ENCODE measurements at places on chromosomes 12 and 14.

GRCh38 chr14:74459289-74459946 lies 33.4 kb upstream of the SYNDIG1L start:
- DNase-seq = no peak

DNA sequence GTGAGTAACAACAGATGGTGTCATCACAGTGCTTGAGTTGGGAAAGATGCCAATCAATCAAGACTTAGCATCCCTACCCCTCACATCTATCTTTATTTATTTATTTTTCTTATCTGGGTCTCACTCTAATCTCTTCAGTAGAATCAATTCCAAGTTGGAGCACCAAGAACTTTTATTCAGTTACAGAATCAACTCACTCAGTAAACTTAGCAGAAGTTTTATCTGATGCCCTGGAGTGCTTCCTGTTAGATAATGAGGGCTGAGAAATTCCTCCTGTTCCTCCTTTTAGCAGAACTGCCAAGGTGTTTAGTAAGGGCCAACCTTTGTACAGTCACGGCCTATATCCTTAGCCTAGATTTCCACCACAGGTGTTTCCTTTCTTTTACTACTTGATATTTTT lies 11.3 kb upstream of the SLC5A8 start:
- DNase-seq = no peak

DNA sequence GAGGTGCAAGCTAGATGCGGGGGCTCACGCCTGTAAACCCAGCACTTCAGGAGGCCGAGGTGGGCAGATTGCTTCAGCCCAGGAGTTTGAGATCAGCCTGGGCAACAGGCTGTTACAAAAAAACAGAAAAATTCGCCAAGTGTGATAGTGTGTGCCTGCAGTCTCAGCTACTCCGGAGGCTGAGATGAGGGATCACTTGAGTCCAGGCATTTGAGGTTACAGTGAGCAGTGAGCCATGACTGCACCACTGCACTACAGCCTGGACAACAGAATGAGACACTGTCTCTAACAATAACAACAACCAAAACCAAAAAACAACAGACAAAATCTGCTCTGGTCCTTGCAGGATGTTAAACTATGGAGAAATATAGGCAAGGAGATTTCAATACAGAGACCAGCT lies 13.9 kb downstream of the BTBD7 start:
- no peak for DNase-seq

GRCh38 chr12:124632519-124632984 lies 65.1 kb upstream of the NCOR2 start:
- no peak for DNase-seq

DNA sequence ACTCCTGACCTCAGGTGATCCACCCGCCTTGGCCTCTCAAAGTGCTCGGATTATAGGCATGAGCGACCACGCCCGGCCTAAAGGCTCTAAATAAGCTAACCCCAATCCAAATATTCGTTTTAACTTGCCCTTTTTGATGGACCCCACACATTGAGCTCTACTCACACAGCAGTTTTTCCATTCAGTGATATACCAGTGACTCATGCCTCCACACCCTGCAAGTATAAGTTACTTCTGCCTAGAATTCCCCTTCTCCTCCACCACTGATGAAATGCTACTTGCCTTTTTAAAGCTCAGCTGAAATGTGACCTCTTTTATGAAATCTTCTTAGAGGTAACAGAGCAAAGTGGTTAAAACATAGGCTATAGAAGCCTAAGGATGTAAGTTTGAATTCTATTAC lies 68.8 kb downstream of the EXOC5 start:
- DNase-seq = no peak

DNA sequence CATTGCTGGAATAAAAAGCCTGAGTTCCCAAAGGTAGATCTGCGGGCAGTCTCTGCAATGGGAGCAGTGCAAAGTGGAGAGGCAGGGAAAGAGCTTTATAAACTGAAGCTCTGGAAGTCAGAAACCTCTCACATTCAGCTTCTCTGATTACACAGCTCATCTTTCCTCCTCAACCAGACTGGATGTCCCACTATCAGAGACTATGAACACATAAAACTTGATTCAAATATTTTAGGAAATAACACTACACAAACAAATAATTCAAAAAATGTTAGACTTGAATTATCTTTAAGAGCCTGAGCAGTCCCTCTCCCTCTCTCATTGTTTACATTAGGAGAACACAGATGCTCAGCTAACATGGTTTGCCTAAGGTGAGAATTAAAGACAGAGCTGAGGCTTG lies 72.9 kb downstream of the DENND5B start:
- no peak for DNase-seq

GRCh38 chr12:28575593-28576205 lies 385.4 kb downstream of the CCDC91 start:
- DNase-seq = no peak

- DNase-seq = no peak
Measured at GRCh38 chr12:108702595-108703320, 28.6 kb downstream of the CORO1C start.

DNA sequence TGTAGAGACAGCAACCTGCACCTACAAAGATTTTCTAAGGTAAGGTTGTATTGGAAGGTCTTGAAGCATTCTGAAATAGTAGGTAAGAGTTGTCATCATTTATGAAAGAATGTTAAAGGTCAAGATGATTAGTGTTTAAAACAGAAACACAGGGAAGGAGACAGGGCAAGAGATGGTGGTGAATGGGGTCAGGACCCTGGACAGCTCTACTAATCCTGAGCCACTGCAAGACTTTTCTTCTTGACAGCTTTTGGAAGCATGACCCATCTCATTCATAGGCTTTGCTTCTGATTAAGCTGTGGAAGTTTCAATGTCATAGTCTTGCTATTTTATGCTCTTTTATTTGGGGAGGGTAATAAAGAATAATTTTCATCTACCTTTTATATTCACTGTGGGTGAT lies 75.5 kb upstream of the CAND1 start:
- no peak for DNase-seq

DNA sequence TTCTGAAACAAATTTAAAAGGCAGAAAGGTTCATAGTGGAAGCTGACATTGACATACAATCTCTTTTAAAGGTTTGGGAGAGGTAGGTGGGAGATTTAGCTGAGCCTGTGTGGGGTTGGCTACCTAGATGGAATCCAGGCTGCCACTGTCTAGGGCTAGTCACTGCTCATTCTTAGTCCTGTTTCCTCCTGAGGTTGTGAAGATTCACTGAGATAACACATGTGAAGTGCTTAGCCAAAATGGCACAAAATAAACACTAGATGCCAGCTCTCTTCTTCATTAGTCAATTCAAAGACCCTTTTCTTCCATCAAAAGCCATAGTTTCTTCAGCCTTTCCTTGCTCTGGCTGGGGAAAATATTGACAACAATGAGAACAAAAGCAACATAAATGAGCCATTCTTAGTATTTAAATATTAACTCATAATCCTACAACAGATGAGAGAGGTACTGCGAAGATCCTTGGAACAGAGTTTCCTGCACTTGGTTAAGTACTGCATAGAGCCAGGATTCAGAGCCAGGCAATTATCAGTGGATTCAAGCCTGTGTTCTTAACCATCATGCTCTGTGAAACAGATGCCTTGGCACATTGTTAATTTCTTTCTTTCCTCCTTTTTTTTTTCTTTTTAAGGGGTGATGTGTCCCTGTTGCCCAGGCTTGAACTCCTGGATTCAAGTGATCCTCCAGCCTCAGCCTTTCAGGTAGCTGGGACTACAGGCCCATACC lies 3.5 kb downstream of the MYF6 start:
- no peak for DNase-seq

GRCh38 chr14:53500191-53500590 lies 347.1 kb upstream of the DDHD1 start:
- no peak for DNase-seq

GRCh38 chr12:31035967-31036665 lies 37.5 kb upstream of the DDX11 start:
- DNase-seq = no peak

- DNase-seq = peak; percentile 17
Measured at GRCh38 chr12:109738878-109739665, 25.4 kb downstream of the FAM222A start.

DNA sequence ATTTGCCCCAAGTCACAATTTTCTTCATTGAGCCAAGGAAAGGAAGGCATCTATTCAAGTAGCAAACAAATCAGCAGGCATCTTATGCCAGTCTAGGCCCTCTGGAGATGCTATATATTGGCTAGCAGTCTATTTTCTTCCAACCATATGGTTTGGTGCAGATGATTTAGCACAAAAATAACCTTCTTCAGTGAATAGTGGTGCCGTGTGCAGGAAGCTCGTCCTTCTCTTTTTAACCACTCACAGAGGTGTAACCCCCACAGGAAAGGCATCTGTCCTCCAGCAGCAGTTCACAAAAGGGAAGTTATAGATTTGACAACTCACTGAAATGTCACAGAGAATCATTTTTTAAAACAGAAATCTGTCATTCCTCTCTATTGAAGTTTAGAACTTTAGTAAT lies 445.7 kb upstream of the SYT1 start:
- no peak for DNase-seq

GRCh38 chr12:122006186-122006926 lies 15.3 kb upstream of the BCL7A start:
- no peak for DNase-seq

DNA sequence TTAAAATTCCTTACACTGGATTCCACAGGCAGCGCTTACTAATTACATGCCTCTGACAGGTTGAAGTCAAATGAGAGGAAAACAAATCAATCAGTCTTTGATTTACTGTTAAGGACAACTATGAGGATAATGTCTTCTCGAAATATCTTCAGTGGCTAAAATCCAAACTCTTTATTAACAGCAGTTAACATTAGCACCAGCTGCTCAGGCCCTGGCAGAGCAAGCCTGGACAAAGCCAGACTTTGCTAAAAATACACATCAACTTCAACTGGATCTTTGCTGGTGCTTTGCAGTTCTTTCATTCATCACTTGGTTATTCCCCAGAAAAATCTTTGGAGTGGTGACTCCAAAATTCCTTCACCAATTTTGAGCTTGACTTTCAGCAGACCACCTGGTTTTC lies 98.7 kb downstream of the HECTD4 start:
- DNase-seq = no peak

DNA sequence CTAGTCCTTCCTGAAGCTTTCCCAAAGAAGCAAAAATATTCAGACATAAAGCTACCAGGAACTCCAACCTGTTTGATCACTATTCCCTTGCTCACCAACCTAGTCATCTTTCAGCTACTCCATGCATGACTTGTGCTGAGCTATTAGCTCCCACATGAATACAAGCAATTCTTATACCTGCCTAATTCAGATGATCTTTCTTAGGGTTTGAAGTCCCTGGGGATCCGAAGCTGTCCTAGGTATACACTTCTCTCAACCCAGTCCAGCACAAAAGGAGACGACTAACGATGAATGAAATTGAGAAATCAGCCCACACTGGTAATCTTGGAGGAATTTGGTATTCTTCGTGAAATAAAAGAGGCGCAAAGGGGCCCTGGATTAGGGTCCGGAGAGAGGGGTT lies 631 bp upstream of the PTGR2 start:
- no peak for DNase-seq

- no peak for DNase-seq
Measured at GRCh38 chr12:14741153-14741552, 44.8 kb upstream of the GUCY2C start.

- no peak for DNase-seq
Measured at GRCh38 chr12:45224311-45224710, 8.4 kb downstream of the ANO6 start.

DNA sequence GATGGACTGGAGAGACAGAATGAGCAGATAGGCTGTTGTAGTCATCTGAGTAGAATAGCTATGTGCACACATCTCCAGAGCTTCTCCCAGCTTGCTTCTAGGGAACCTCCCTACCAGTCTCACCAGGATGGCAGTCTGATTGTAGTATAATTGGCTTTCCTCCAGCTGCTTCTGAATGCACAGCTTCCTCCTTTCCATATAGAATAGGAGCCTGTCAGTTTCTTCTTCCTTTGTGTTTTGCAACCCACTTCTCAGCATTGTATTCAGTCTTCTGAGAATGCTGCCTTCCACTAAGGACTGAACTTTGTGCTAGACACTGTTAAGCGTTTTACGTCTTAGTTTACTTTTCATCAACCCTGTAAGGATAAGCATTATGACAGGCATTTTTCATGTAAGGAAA lies 2.2 kb upstream of the CSAD start:
- no peak for DNase-seq

DNA sequence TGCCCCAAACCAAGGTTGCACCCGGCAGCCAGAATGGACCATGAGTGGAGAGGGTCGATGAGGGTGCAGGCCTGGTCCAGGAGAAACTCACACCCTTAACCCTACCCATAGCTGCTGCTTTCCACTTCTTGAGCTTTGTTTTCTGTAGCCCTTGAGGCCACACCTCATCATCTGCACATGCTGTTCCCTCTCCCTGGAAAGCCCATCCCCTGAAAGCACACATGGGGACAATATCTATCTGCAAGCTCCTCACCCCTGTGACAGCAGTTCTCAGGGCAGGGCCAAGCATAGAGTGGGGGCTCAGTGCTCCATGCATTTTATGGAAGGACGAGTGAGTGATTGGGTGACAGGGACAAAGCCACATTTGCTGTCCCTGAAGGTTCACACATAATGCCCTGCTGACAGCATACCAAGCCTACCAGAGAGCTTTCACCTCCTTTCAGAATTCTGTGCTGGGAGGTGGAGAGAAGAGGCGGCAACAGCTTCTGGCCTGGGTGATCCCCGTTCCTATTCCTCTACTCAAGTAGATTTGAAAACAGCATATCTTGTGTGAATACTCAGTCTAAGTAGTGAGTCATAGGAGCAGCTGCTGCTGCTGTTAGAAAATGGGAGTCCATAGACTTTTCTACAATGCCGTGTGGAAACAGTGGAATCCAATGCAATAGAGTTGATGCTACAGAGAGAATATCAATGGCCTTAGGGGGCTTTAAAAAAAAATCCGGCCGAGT lies 44.6 kb downstream of the SRGAP1 start:
- DNase-seq = no peak

- DNase-seq = no peak
Measured at GRCh38 chr12:5546616-5547015, 114.7 kb downstream of the NTF3 start.

- no peak for DNase-seq
Measured at GRCh38 chr14:99685151-99685591, 1.1 kb downstream of the CYP46A1 start.

- no peak for DNase-seq
Measured at GRCh38 chr14:89564989-89565388, 148.0 kb upstream of the FOXN3 start.

- DNase-seq = no peak
Measured at GRCh38 chr12:115491511-115492250, 785.8 kb downstream of the MED13L start.
